ENCODE measurements at places on chromosomes 7 and 10.

DNA sequence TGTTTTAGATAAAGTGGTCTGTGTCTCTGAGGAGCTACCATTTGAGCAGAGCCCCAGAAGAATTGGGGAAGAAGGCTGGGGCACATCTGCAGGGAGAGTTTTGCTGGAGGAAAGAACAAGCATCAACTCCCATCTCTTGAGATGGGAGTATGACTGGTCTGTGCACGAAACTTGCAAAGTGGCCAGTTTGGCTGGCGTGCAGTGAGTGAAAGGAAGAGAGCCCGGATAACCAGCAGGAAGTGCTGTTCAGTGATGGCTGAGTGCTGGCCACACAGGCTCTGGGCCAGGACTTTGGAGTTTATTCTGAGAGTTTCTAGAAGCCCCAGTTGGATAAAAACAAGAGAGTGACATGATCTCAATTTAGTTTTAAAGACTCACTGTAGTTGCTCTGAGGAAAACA lies 34.4 kb upstream of the SVIL start:
- DNase-seq = no peak

DNA sequence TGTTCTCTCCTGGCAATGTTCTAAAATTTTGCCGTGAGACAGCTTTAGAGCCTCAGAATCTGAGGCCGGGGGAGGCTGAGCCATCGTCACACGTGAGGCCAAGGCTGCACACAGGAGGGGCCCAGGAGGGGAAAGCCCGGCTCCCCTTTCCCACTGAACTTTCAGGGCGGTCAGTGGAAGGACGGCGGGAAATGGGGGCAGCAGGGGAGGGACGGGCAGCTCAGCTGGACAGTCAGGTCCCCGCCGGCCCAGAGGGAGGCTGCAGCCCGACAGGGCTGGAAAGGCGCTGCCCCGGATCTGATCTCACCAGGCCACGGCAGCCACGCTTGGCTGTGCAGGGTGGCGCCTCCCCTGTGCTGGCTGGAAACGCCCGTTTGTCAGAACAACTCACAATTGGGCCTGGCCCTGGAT lies 43.3 kb upstream of the ADGRA1 start:
- no peak for DNase-seq

- no peak for DNase-seq
Measured at GRCh38 chr7:45072131-45073030, 16.4 kb downstream of the NACAD start.

DNA sequence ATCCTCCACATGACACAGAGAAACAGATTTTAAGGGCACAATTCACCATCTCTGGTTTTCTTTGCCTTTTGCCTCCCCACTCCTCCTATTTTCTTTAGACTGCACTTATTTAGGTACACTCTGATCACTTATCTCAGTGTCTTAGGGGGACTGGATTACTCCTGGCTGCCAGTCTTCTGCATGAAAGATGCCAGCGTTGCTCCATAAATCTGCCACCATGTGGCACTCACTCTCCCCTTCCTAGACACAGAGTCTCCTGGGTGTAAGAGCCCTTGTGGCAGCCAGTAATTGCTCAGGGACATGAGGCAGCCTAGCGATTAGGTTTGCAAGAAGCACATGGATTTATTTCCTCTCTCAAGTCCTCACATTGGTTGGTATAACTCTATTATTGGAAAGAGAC lies 34.5 kb upstream of the RBM20 start:
- DNase-seq = no peak

DNA sequence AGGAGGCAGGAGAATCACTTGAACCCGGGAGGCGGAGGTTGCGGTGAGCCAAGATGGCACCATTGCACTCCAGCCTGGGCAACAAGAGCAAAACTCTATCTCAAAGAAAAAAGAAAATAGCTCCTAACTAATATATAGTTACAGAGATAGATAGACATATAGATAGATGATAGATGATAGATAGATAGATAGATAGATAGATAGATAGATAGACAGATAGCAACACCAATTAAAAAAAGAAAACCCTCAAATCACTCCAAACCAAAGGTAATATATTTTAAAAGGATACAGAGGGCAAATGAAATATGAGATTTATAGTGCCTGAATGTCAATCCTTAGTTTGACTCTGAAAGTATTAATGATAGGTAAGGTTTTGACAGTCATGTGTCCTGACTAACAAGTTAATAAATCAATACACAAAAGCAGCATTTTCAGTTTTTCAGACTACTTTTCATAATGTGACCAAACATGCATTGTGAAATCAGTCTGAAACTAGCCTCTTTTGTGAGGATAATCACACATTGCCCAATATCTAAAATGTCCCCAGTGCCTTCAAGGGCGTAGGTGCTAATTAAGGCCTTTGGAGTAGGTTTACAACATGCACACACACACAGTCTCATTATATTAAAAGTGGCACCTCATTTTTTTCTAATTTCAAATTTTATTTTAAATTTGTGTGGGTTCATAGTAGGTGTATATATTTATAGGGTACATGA lies 61.2 kb downstream of the BPGM start:
- DNase-seq = no peak

DNA sequence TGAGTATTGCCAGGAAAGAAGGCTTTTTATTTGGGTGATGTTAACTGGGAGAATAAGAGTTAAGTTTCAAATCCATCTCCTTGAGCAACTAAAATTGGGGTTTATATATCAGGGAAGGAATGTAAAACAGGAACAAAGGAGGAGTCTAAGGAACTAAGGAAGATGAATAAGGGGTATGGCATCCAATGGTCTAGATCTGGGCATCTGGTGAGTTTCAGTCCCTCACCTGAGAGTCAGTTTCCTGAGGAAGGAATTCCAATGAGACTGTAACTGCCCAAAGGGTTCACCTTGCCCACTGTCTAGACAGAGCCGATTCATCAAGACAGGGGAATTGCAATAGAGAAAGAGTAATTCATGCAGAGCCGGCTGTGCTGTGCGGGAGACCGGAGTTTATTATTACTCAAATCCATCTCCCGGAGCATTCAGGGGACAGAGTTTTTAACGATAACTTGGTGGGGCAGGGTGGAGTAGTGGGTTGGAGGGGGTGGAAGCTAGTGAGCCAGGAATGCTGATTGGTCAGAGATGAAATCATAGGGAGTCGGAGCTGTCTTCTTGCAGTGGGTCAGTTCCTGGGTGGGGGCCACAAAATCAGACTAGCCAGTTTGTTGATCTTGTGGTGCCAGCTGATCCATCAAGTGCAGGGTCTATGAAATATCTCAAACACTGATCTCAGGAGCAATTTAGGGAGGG lies 188.3 kb upstream of the STK17A start:
- DNase-seq = no peak

DNA sequence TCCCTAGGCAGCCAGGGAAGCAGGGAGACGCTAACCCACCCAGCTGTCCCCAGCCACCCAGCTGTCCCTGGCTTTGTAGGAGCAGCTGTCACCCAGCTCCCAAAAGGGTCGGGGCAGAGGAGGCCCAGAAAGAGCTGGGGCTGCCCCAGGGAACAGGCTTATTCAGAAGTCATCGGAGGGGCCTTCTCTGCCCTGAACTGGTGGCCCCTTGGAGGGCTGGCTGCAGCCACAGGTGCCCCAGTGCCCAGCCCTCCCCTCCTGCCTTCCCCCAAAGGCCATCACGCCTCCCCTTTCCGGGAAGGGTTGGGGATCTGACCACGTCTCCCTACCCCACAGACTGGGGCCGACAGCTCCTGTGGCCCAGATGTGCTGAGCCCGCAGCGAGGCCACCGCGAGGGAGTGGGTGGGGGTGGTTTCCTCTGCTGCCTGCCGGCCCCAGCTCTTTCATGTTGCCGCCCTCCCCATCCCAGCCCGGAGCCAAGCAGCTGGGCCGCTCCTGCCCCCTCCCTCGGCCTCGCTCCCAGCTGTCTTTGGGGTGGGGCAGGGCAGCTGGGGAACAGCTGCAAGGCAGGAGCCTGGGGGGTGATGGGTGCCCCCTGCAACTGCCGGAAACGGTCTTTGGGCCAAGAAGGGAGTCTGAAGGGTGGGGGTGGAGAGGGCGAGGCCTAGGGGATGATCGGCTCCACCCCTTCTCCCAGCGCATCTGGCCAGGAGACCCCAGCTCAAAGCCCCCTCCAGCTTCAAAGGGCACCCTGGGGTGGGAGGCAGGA lies 16.8 kb downstream of the TRIM8 start:
- DNase-seq = no peak

- DNase-seq = no peak
Measured at GRCh38 chr7:100221231-100221718, 1.5 kb downstream of the PVRIG start.

DNA sequence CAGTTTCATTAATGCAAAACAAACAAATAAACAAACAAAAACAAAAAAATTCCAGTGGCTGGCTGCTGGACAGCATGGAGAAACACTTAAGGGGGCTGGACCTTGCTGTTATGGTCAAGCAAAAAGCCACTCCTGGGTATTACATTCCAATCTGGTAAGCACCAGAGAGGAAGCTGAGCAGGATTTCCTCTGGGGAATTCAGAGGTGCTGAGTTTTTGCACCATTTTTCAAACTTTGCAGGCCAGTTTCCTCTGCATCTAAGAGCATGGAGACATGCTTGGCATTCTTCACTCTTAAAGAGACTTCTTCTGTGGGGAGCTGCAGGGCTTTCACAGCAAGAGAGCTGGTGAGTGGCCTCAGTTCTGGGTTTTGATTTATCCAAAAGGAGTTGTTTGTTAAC lies 84.5 kb downstream of the FZD1 start:
- no peak for DNase-seq

- DNase-seq = no peak
Measured at GRCh38 chr10:131418681-131419080, 107.2 kb upstream of the TCERG1L start.

GRCh38 chr10:17122726-17123661 lies 6.6 kb downstream of the CUBN start:
- no peak for DNase-seq

DNA sequence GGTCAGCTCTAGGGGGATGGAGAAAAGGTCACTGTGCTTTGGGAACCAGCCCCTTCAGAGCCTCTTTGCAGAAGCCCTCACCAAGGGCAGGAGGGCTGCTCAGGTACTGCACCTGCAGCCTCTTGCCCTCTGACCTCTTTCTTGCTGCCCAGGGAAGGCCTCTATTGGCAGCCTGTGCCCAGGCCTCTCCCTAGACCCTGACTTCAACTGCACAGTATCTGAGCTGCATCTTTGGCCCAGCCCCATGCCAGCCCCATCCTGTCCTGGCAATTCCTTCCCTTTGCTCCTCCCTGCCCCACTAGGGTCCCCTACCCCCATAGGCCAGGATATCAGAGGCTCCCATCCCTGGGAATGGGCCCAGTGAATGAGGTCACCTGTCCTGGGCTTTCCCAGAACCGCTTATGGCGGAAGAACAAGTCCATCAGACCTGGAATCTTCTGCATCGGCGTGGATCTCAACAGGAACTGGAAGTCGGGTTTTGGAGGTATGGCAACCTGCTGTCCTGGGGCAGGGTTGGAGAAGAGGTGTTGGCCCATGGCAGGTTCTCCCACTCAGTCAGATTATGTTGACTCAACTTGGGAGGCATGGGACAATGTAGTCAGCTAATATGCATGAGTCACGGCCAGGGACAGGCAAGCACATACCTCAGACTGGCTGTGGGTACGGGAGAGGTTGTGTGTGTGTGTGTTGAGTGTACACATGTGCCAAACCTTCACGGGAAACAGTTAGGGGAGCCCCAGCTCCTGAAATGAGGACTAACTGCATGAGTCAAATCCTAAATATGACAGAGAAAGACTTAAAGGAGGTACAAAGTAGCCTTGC lies 17.1 kb upstream of the CPA1 start:
- DNase-seq = no peak

GRCh38 chr10:79191951-79192676 lies 123.3 kb downstream of the ZMIZ1 start:
- DNase-seq = no peak

DNA sequence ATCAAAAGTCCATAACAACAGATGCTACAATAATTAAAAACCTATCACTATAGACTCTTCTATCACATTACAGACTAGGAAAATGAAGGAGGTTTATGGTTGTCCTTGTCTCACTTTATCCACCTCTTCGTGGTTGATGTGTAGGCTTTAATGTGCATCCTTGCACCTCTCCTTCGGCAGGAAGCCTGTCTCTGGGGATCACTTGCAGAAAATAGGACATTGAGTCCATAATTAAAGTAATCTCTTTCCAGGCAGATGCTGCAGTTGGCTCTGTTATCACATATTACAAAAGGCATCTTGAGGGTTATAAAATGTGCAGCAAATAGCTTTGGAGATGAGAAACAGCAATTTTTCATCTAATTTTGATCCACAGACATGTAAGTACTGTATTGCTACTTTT lies 168.4 kb downstream of the RELN start:
- DNase-seq = no peak

GRCh38 chr10:51658000-51658399 lies 41.4 kb downstream of the CSTF2T start:
- DNase-seq = no peak

- no peak for DNase-seq
Measured at GRCh38 chr7:76278540-76278939, 23.9 kb upstream of the HSPB1 start.

GRCh38 chr10:94286901-94287300 lies 75.8 kb downstream of the NOC3L start:
- DNase-seq = no peak

GRCh38 chr7:98134420-98135228 lies 28.0 kb downstream of the LMTK2 start:
- DNase-seq = no peak

- peak; percentile 20 for DNase-seq
Measured at GRCh38 chr10:130138479-130138866, 2.3 kb downstream of the GLRX3 start.

- no peak for DNase-seq
Measured at GRCh38 chr7:102454468-102454867, 10.2 kb downstream of the ALKBH4 start.

DNA sequence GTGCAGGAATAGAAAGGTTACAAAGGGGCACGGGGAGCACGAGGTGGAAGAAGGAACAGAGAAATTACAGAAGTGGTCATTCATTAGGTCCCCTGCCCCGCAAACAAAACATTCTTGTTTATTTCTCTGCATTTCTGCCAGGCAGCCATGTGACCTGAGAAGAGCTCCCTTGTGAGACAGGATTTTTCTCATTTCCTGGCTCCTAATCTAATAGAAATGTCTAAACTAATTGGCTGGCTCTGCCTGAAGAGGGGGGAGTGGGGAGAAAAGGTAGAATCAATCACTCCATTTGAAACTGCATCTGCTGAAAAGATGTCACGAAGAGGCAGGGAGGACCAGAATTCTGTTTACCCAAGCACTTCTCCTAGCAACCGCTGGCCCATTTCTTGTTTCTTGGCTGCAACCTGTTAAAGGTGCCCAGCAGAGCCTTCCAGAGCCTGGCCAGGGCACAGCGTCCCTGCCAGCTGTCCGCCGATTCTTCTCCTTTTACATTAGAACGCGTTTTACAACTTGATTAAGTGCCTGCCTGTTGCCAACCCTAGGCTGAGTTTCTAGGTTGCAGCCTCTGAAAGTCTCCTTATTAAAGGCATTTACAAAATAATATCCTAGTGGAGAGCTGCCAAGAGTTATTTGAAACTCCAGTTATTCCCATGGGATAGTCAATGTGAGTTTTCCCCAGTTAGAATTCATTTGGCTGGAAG lies 1227.6 kb downstream of the TYW1 start:
- DNase-seq = no peak

DNA sequence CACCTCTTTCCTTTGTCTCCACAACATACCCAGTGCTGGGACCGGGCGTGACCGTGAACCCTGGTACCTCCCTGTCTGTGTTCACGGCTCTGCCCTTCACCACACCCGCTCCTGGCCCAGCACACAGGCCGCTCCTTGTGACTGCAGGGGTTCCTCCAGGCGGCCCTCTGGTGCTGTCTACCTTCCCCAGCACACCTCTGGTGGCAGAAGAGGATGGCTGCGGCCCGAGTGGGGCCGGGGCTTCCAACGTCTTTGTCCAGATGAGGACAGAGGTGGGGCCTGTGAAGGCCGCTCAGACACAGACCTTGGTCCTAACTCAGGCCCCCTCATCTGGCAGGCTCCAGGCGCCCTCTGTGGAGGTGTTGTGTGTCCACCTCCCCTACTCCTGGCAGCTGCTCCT lies 55.4 kb upstream of the SGMS1 start:
- no peak for DNase-seq

- DNase-seq = no peak
Measured at GRCh38 chr7:142391191-142391992, 133.5 kb upstream of the PRSS58 start.

Measured in hematopoietic multipotent progenitor cell treated with erythropoietin and hydrocortisone succinate and interleukin-3 and kit ligand, for 15 days (in vitro differentiated cells).